Stimulated activated CD8-positive, alpha-beta memory T cell treated with anti-CD3 and anti-CD28 coated beads, Interleukin-7, amount 100 ng/mL, for 24 hours (primary cell): ENCODE measurements at places on chromosomes 3 and 15.

DNA sequence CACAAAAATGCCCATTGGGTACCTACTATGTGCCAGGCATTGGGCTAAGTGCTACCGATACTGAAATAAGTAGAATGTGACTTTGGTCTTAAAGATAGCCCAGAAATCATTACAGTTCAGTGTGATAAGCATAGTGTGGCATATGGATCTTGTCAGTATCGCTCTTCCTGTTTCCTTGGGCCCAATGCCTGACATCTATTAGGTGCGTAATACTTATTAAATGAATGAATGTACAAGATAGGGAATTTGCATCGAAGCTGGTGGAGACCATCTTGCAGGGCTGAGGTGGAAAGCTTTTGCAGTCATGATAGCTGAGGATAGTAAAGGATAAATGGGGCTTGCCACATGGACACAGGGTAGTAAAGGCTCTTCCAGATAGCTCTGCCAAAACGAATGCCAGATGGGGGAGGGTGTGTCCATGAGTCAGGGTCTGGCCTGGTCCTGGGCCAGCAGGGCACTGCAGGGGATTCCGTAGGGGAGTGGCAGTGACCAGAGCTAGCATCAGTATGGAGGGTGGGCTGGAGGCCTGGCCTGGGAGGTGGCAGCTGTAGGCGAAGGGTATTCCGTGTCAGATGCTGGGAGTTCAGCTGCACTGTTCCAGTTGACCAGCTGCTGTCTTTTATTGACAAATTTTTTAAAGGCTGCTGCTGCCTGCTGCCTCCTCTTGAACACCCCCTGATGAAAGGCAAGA is 23.5 kb downstream of the TSEN2 start:
- DNase-seq: no peak

DNA sequence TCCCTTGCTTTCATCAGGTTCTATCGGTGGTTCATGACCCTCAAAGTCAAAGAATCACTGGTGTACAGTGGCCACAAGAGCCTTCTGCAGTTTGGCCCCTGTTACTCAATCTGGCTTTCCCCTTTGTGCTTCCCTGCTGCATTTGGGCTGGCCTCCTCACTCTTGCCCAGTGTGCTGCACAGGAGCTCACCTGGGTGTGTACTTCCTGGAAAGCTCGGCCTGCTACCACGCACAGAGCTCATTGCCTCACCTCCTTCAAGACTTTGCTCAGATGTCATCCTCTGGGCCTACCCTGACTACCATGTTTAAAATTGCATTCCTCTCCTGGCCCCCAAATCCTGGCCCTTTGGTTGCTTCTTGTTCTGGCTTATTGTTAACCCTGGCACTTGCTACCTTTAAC is 90.9 kb downstream of the MITF start:
- DNase-seq: no peak

DNA sequence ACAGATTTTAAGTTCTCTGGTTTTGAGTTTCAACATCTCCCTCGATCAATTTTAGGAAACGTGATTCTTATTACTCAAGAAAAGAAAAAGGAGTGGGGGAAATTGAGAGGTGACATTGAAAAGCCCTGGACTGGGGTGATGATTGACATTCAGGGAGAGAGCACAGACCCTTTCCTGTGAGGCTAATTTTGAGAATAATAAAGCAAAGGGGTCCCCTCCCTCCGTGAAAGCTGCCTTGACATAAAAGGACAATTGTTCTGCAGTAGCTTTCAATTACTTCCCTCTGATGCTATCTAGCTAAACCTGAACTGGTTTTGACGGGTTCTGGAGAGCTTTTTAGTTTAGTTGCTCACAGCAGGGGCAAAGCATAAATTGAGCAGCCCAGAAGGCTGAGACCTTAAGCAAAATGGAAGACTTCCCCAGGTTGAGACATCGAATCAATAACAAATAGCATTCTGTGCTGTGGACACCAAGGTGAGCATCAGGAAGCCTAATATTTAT is 14.4 kb upstream of the CMTM8 start:
- DNase-seq: no peak

- no peak for DNase-seq
These were observed 177.9 kb downstream of the ERC2 start for GRCh38 chr3:56290374-56290773.

DNA sequence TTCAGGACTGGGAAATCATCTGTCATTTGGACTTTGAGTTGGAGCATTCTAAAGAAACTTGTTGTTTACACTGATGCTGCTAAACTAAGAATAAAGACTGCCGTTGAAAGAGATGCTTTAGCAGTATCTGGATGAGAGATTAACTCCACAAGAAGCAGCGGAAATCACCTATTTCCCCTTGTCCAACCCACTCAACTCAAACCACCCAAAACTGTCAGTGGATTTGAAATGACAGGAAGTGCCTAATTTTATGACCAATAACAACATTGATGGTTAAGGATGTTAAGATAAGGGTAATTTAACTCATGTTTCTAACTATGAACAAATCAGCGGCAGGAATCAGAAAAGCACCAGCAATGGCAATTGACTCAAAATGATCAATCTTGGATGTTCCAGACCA is 110.8 kb upstream of the NR2F2 start:
- no peak for DNase-seq

GRCh38 chr15:43226436-43227305 is 5.9 kb upstream of the EPB42 start:
- no peak for DNase-seq
